ENCODE measurements at places on chromosomes 7 and 10.

GRCh38 chr7:159151231-159151630 lies 6.6 kb upstream of the VIPR2 start:
- H3K4me1 ChIP-seq = no peaks in the 10 kb centered on the region
- no peak overlapping the region for H3K27ac ChIP-seq
- no peaks in the 10 kb centered on the region for H3K36me3 ChIP-seq

DNA sequence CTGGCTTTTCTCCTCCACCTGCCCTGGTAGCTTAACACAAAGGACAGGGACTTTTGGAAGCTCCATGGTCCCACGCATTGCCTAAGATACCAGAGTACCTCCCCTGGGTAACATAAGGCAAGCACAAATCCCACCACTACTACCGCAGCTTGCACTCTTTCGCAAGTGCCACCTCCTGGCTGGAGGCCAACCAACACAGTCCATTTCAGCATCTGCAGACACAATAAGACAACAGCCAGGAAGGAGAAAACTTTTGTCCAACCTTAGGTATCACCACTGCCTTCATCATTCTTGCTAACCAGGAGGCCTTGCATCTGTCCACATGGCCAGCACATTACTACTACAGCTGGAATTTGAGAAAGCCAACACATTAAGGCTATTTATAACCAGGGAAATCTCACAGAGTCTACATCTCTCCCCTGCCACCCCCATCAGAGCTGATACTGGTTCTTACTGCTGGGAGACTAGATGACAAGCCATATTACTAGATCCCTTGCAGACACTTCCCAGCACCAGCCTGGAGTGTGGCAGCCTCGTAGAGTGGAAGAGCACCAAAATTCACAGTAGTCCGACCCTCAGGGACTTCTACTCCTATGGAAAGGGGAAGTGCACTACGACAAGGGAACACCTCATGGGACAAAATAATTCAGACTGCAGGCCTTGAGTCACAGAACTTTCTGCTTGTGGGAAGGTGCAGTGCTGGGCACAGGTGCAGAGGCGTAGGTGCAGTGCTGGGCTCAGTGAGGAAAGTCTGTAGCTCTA lies 39.8 kb upstream of the CDK13 start:
- H3K36me3 ChIP-seq = no peaks in the 10 kb centered on the region
- no peak overlapping the region for H3K4me3 ChIP-seq
- no peak for DNase-seq
- no peaks in the 10 kb centered on the region for H3K4me1 ChIP-seq
- no peaks in the 10 kb centered on the region for H3K27me3 ChIP-seq

DNA sequence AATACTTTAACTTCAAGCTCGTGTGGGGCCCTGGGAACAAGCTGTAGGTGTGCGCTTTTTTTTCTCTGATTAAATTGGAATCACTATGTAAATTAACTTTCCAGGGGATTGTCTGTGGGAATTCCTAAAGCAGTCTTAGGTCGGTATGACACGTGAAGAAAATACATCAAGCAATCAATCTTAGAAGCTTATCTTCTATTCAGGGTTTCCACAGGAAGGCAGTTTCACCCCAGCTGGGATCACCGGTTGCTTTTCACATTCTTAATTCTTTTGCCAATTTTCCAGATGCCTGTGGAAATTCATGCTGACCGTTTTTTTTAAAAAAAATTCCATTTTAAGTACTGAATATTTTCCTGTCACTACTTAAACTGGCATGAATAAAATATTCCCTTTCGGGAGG lies 41.9 kb downstream of the CAMK1D start:
- no peak overlapping the region for H3K27ac ChIP-seq
- H3K4me3 ChIP-seq = no peak overlapping the region
- H3K4me1 ChIP-seq = no peaks in the 10 kb centered on the region
- DNase-seq = no peak
- H3K27me3 ChIP-seq = no peaks in the 10 kb centered on the region

DNA sequence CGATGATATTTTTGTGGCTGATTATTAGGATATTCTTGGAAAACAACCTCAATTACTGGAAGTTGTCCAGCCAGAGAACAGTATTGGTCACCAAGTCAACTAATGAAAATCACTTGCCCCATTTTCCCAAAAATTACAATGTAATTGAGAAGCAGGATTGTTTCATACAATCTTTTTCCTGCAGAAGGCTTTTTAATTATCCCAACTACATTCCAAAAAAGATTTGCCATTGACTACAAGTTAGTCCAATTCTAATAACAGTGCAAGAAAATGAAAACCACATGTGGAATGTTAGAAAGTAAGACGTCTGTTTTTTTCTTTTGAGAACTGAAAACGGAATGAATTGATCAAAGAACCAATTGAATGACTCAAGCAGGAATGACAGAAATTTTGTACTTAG lies 1195.8 kb downstream of the SORCS1 start:
- H3K4me3 ChIP-seq = no peak overlapping the region
- DNase-seq = no peak
- no peaks in the 10 kb centered on the region for H3K27me3 ChIP-seq
- H3K27ac ChIP-seq = no peak overlapping the region
- H3K4me1 ChIP-seq = no peaks in the 10 kb centered on the region

GRCh38 chr10:3734111-3734510 lies 50.9 kb downstream of the KLF6 start:
- no peak for DNase-seq
- H3K36me3 ChIP-seq = no peaks in the 10 kb centered on the region
- no peak overlapping the region for H3K27ac ChIP-seq
- H3K4me1 ChIP-seq = no peaks in the 10 kb centered on the region

GRCh38 chr10:94101894-94102293 lies 108.2 kb downstream of the PLCE1 start:
- no peak for DNase-seq
- no peak overlapping the region for H3K27ac ChIP-seq
- no peak overlapping the region for H3K4me3 ChIP-seq
- H3K4me1 ChIP-seq = peaks cover 3% of the 10 kb centered on the region

DNA sequence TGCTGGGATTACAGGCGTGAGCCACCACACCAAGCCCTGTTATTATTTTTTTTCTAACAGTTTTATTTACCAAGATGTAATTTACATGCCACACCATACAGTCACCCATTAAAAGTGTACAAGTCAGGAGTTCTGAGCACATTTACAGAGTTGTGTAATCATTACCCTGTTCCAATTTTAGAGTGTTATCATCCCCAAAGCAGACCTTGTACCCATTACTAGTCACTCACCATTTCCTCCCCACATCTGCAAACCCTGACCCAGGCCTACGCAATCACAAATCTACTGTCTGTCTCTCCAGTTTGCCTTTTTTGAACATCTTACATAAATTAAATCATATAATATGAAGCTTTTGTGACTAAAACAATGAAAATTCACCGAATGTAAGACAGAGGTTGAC lies 402.9 kb upstream of the FOXK1 start:
- H3K4me3 ChIP-seq = no peak overlapping the region
- H3K27me3 ChIP-seq = no peaks in the 10 kb centered on the region
- H3K27ac ChIP-seq = no peak overlapping the region
- no peak for DNase-seq
- H3K4me1 ChIP-seq = no peaks in the 10 kb centered on the region

DNA sequence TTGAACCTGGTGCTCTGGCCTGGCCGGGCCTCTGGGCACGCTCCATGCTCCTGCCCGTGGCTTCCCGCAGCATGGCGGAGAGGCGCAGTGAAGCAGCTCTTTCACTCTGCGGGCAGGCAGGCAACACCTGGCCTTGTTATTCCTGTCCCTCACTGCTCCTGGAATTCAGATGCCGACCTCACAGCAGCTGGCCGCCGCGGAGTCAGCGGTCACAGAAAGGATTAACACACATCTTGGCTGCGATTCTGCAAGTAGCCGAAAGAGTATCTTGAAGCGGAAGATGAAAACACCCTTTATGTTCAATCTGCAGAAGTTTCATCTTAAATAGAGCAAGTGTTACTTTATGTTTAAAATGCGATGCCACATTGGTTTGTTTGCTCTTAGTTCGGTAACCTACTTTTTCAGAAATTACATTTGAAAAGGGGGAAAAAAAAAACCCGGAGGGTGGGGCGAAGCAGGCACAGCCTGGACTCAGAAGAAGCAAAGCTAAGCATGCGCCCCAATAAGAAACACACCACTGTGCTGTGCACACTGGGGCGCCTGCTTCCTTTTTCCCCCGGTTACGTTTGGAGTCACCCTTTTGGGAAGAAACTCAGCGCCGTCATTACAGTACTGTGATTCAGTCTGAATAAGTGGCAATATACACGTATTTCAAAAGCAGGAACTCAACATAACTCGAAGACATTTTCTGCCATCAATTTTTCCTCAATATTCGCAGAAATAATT lies 42.3 kb downstream of the BRI3 start:
- H3K36me3 ChIP-seq = no peaks in the 10 kb centered on the region
- peaks cover 18% of the 10 kb centered on the region for H3K4me1 ChIP-seq
- H3K27me3 ChIP-seq = no peaks in the 10 kb centered on the region
- peak; percentile 90 for DNase-seq
- peak overlapping the region; percentile 40 for H3K4me3 ChIP-seq

- no peaks in the 10 kb centered on the region for H3K4me1 ChIP-seq
- DNase-seq = peak; percentile 24
- no peak overlapping the region for H3K27ac ChIP-seq
- H3K27me3 ChIP-seq = no peaks in the 10 kb centered on the region
- peak overlapping the region; percentile 41 for H3K4me3 ChIP-seq
These were observed 68.1 kb upstream of the FOXK1 start for GRCh38 chr7:4613846-4614548.

DNA sequence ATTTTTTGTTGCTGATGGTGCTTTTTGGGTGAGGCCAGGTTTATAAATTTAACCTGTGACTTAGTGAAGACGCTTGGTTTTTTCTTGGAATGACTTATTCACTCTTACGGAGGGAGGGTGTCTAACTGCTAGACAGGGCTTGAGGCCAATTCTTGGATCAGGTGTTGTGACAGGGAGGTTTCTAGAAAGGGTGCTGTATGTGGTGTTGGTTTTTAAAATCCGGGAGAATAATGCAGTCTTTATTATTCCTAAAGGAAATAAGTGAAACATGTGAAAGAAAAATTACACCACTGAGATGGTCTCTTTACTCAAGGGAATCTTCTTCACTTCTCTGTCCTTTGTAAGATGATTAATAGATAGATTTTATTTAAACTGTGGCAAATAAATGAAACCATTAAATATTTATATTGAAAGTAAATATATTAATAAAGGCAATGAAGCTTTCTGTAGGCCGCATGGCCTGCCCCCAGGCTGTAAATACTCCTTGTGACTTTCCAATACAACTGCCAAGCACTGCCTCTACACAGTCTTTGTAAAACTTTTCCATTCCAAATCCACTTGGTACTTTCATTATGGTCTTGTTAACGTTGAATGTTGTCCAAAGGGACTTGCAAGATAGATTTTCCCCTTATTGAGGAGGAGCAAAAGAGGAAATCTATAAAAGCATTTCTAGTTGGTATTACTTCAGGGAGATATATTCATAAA lies 323.1 kb downstream of the SUGCT start:
- H3K4me1 ChIP-seq = no peaks in the 10 kb centered on the region
- no peaks in the 10 kb centered on the region for H3K27me3 ChIP-seq
- H3K27ac ChIP-seq = no peak overlapping the region
- no peak overlapping the region for H3K4me3 ChIP-seq
- H3K36me3 ChIP-seq = no peaks in the 10 kb centered on the region

- H3K27me3 ChIP-seq = no peaks in the 10 kb centered on the region
- peaks cover 16% of the 10 kb centered on the region for H3K4me1 ChIP-seq
- no peak overlapping the region for H3K27ac ChIP-seq
- DNase-seq = no peak
- H3K36me3 ChIP-seq = no peaks in the 10 kb centered on the region
- H3K4me3 ChIP-seq = no peak overlapping the region
These were observed 260.3 kb downstream of the SORCS1 start for GRCh38 chr10:106904209-106904608.
